ENCODE measurements at places on chromosomes 3 and 15.

DNA sequence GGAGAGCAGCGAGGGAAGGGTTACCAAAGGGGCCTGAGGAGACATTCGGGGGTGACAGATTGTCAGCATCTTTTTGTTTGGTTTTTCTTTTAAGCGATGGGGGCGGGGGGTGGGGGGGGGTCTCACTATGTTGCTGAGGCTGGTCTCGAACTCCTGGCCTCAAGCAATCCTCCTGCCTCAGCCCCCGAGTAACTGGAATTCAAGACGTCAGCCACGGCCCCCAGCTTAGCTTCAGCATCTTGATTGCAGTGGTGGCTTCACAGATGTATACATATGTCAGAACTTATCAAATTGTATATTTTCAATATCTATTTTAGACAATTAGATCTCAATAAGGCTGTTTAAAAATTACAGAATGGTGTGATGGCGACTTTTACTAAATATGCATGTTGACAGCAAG, 30.9 kb downstream of the ZDHHC19 start:
- DNase-seq, result no peak

DNA sequence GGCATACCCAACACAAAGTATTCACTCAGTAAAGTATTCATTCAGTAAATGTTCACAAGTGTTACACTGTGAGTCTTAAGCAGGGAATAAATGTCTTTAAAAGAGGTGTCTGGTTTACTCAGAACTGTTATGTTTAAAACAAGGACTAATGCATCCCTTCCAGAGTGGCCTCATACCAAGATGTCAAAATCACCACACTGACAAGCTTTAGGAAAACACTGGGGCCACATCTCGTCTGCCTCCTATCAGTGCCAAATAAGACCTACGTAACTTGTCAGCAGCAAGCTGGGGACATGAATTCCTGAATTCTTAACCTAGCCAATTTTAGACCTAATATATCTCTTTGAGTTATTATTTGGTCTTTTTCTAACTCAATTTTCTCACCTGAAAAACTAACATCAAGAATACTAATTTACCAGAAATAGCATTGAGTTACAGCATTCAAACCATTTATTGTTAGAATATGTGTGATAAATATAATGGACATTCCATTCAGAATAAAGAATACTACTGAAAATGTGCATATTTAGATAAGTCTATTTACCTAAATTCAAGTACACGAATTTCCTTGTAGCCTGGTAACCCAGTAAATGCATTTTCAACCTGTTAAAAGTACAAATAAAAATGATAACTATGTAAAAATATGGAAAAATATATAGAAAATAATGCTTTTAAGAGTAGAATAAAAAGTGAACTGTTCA, 51.3 kb downstream of the IMPG2 start:
- DNase-seq, result no peak

DNA sequence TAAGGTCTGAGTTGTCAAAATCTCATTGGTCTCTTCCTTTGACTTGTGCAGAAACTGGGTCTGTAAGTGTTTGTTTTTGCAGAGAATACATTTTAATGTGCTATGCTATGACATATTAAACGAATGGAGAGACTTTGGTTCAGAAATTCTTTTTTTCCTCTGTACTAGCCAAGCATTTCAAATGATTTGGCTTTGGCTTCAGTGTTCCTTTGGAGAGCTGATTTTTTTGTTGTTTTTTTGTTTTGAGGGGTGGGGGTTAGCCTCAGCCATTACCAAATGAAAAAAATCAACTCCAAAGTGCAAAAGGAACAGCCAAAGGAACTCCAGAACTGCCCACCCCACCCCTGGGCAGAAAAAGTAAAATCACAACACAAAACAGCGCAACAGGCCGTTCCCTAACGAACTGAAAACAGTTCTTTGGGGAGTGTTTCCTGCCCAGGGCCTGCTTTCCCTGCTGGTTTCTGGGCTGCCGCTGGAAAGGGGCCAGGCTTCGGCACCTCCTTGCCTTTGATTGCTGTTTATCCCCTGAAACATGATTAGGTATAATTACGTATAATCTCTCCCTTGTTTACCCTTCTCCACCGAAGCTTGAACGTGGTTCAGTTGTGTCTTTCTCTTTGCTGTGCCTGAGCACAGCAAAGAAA, 57.6 kb upstream of the NEO1 start:
- DNase-seq, result peak; percentile 93

DNA sequence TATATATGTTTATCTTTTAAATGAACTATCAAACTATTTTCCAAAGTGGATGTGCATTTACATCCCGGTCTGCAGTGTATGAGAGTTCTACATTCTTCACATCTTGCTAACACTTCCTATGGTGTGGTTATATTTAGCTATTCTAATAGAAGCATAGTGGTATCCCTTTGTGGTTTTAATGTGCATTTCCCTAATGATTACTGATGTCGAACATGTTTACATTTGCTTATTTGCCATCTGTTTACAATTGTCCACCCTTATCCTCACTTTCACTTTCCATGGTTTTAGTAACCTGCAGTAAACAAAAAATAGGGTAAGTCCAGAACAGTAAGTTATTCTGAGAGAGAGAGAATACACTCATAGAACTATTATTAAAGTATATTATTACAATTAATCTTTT, 360.5 kb upstream of the NAALADL2 start:
- DNase-seq, result peak; percentile 32

- no peak for DNase-seq
Measured at GRCh38 chr15:40565333-40566238, 744 bp upstream of the CCDC32 start.

DNA sequence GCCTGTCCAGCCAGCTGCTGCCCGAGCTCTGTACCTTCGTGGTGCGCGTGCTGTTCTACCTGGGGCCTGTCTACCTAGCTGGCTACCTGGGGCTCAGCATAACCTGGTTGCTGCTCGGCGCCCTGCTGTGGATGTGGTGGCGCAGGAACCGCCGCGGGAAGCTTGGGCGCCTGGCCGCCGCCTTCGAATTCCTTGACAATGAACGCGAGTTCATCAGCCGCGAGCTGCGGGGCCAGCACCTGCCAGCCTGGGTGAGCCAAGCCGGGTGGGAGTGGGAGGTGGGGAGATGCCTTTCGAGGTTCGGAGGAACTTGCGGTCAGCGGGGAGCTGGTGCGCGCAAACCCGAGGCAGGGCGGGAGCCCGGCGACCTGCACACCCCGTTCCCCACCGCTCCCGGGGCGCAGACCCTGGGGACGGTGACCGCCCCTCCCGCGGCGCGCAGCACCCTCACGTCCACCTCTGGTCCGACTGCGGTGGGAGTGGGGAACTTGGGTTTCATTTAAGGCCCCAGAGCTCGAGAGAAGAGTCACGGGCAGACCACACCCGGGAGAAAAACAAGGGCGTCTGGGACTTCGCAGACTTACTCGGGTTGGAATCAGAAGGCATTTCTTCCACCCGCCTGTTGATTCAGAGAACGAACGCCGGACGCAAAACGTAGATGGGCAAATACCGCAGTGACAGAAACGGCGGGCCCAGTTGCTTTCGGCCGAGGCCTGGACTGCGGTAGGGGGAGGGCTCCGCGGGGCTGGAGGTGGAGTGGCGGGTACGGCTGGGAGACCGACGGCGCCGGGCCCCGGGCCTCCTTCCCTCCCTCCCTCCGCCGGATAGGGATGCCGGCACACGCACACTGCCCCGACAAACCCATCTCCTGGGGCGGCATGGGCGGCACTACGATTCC, 708 bp downstream of the ESYT3 start:
- DNase-seq, result peak; percentile 39

GRCh38 chr15:68302729-68303128, 25.2 kb downstream of the FEM1B start:
- DNase-seq, result no peak

DNA sequence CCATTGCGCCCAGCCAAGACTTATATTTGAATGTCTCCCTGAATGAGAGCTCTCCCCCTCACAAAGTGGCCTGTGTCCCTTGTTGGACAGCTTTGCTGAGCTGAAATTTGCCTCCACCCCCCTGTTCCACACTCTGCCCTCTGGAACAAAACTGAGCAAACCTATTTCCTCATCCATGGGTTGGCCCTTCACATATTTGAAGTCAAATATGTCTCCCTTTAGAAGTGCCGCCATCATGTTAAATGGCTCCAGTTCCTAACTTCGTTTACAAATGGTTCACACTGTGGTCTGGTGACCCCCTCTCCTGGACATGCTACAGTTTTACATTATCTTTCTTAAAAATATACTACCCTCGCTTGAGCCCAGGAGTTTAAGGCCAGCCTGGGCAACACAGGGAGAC, 4.6 kb downstream of the PLIN1 start:
- DNase-seq, result no peak

DNA sequence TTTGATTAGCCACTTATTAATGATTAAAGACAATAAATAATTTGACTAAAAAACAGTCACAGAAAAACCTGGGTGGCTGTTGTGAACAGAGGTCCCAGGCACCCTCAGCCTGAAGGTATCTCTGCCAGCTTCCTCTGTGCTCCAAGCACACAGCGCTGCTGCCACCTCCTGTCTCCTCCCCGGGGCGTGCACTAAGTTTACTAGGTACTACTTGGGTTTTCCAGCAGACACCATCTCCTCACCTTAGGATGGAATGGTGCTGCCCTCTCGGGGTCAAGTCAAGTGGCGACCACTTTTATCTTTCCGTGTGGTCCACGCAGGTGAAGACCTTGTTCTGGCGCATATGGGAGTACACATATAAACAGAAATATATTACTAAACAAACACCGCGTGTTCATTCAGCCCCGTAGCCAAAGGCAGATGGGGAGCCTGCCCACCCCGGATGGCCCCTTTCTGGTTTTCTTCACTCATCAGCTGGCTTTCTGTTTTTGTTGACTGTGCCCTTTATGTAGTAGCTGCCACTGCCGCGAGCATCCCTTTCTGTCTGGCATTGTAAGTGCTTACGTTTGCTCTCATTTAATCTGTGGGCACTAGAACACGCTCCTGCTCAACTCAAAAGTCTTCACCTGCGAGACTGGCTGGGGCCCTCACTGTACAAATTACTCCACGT, 128.0 kb downstream of the LRIG1 start:
- peak; percentile 57 for DNase-seq

- peak; percentile 30 for DNase-seq
Measured at GRCh38 chr3:64399205-64399800, 174.0 kb upstream of the PRICKLE2 start.
